ENCODE measurements at places on chromosomes 12 and 14.

- DNase-seq: no peak
Observed at GRCh38 chr12:109793826-109794501, 39.2 kb downstream of the TRPV4 start.

GRCh38 chr14:53603994-53604393, 352.6 kb downstream of the BMP4 start:
- DNase-seq: no peak

- DNase-seq: no peak
Observed at GRCh38 chr12:106418970-106419369, 61.4 kb downstream of the POLR3B start.

GRCh38 chr12:51846911-51847642, 1.4 kb downstream of the FIGNL2 start:
- DNase-seq: peak; percentile 50

DNA sequence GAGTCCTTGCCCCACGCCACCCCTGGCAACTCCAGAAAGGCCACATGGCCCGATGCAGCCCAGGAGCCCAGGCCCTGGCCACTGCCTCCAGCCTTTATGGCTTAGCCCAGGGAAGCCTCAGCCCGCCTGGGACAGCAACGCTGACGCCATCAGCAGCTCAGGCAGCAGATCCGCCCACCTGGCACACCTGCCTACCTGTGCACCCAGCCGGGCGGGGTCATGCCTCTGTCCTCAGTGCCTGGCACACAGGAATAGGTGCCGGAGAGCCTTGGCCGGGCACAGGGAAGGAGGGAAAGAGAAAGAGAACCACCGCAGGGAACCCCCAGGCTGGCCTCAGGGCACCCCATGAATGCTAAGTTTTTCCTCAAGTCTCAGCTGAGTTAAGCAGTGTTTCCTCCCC, 21.1 kb downstream of the BEGAIN start:
- DNase-seq: no peak

DNA sequence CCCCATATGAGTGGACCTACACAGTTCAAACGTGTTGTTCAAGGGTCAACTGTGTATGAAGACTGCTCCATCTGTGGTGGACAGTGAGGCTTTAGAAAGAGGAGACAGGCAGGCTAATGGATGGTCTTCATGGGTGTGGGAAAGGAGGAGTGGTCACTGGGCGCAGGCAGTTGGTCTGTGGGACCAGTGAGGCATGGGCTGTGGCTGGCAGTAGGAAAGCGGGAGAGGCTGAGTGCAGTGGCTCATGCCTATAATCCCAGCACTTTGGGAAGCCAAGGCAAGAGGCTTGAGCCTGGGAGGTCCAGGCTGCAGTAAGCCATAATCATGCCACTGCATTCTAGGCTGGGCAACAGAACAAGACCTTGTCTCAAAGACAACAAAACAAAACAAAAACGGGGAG, 2.0 kb upstream of the NR4A1 start:
- no peak for DNase-seq

DNA sequence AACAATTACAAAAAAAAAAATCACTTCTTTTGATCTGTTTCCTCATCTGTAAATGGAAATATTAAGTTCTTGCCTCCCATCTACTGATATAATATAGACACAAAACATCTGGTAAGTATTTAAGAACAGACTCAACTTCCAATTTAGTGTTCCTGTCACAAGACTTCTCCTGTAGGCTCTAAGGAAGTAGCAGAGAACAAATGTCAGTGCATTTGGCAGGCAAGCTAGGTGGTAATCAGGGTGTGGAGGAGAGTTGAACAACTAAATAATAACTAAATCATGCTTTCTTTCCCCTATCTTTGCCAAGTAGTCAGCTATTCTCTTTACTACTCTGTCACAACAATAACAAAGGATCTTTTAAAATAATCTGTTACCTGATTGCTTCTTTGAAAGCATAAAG, 22.1 kb downstream of the BAZ1A start:
- no peak for DNase-seq

DNA sequence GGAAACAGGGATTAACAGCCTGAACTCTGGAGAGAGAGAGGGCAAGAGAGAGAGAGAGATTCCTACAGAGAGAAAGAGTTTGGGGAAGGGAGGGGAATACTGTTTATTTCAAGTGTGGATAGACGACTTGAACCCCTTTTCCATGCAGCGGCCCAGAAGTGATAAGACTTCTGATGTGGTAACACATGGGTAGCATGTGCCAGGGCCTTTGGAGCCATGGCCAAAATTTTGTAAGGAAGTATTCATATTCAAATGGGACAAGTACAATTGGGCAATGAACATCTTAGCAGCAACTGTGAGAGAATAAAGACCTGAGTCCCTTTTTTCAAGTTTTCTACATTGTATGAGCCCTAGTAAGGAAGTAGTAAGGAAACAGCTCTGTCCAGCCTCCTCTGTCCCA, 42.4 kb upstream of the CCDC196 start:
- no peak for DNase-seq

DNA sequence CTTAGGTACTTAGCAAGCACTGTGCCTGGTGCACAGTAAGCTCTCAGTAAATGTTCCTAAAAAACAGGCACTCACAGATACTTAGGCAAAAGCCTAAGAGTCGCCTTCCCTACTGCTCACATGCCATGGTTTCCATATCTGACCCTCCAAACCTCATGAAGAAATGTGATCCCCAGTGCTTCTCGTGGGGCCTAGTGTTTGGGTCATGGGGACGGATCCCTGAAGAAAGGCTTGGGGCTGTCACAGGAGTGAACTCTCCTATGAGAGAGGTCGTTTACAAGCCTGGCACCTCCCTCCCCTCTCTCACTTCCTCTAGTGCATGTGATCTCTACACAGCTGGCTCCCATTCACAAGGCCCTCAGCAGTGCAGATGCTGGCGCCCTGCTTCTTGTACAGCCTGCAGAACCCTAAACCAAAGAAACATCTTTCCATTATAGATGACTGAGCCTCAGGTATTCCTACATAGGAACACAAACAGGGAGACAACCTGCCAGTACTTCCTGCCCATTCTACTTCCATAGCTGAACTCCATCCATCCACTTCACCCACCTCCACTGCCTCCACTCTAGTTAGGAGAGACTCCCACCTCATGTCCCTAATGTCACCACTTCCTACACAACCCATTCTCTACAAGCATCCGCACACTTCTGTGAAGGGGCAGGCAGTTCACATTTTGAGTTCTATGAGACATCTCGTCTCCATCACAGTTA, 2.9 kb downstream of the SLC15A4 start:
- DNase-seq: peak; percentile 66

- DNase-seq: no peak
Observed at GRCh38 chr14:61179796-61180398, 101.2 kb downstream of the TMEM30B start.

DNA sequence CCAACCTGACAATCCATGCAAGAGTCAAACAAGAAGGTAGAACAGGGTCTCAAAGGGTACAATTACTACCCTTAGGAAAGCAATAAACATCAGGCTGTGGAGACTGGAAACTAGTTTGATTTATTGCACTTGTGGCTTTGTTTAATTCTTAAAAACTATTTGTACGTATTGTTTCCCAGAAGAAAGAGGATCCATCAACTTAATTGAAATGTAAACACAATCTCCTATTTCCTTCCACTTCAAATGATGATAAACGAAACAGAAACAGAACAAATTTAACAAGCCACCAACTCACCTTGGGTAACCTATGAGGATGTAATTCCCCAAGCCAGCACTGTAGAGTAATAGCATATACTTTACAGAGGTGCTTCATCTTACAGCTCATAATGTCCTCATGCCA, 8.0 kb downstream of the STXBP6 start:
- no peak for DNase-seq

DNA sequence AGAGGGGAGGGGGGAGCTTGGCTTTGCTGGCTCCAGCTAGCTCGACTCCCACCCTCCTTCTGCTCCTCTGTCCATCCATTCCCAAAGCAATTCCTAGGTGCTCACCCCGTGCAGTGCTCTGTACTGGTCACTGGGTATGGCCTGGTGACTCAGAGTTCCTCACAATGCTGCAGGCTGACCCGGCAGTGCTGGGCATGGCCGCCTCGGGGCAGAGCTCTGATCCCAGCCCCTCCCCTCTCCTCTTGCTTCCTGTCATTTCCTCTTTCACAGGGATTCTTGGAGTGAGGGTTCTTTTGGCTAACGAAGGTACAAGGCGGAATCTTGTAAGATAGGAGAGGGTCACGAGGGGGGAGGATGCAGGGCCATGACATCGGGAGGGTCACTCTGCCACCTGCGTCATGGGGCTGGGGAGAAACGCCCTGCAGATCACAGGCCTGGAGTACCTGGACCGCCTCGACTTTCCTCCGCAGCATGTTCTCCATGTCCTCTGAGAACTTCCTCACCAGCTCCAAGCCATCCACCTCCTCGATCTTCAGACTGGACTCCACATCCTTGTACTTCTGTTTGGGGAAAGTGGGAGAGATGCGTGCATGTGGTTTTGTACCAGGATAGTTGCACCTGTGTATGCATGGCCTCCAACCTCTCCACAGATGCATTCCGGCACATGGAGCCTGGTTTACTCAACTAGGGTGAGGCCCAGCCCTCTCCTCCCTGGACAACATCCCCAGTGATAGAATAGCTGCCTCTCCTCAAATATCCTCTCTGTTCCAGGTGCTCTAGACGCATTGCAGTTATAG, 5.7 kb downstream of the CACNA2D4 start:
- DNase-seq: no peak

DNA sequence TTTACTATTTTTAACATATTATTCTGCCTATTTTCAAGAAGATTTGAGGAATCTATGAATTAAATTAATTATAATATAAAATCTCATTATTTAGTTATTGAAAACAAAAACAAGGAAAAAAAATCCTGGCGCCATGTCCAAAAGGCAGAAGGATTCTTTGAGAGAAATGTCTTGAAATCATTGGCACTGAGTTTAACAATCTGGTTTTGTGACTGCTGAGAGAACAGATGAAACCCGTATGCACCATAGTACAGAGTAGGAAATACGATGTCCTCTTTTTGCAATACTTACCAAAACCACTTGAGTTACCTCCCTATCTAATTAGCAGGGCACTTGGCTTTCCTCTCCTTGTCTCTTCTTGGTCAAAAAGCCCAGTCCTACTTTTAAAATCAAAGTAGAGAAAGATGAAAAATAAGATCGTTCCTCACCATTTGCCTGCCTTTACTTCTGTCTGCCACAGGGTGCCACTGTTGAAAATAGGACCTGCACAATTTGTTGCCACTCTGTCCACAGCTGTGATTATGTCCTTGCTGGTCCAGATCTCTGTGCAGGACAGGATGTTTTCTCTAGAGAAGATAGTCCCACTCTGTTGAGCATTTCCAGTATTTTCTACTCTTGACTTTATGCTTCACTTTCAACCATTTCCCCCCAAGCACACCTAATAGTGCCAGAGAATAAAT, 179.7 kb downstream of the PDZRN4 start:
- no peak for DNase-seq

- no peak for DNase-seq
Observed at GRCh38 chr12:122024132-122024785, 2.6 kb downstream of the BCL7A start.

DNA sequence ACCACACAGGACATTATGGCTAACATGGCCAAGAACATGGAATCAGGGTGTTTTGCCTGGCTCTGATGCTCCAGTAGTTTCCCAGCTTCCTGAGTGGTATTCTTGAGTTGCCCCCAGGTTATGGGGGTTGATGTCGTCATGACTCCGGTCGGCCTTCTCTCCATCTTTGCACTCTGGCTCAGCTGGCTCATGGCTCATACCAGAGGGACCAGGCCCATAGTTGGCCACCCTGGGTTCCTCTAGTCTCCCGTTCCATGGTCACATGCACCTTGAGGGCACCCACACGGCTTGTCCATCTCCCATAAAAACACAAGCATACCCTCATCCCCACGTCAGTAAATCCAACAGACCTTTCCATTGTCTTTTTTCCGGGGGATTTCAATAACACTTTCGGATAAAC, 23.7 kb upstream of the MAPKAPK5 start:
- DNase-seq: no peak

- DNase-seq: no peak
Observed at GRCh38 chr12:60842181-60842580, 1246.4 kb downstream of the SLC16A7 start.

DNA sequence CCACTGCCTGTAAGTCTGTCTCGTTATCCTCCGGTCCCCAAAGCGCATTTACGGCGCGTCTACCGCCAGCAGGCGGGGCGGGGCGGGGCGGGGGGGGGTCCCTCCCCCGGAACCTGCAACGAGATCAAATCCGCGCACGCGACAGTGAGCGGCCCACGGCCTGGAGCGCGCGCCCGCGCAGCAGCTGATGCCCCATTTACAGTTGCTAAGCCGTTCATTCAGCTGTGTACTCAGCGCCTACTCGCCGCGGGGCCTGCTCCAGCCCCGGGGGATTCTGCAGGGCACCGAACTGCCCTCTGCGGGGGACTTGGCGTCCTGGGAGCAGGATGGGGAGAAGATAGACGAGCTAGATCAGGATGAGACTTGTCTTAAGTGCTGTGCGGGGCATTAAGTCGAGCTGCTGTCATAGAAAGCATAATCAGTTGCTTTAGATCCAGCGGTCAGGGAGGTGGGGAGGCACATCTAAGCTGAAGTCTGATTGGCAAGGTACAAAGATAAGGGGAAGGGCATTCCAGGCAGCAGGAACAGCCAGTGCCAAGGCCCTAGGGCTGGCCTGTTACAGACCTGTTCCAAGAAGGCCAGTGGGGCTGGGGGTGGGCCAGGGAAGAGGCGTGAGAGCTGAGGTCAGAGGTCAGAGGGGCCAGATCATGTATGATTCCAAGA, 1.4 kb upstream of the CCDC85C start:
- DNase-seq: peak; percentile 88

DNA sequence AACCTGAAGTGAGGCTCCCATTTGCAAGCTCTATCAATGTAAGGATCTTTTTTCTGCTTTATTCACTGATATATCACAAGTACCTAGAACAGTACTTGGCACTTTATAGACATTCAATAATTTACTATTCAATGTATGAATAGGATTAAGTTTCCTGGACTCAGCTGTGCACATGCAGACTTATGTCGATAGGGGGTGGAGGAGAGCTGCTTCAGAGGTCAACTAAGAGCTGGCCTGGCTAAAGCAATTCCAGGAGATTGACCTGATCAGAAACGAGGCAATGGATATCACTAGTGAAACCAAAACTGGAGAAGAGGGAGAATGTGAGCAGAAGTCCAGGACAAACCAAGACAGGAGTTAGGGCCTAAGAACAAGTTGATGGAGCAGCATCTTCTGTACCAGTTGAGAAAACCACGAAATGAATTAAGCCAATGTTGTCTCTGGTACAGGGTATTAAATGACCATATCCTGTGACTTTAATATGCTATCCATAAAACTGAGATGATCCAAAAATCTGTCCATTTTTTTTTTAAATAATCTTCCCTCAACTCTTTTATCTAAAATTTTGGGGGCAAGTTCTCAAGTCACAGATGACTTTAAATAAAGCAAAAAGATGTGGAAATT, 169.2 kb downstream of the PIK3C2G start:
- DNase-seq: no peak

DNA sequence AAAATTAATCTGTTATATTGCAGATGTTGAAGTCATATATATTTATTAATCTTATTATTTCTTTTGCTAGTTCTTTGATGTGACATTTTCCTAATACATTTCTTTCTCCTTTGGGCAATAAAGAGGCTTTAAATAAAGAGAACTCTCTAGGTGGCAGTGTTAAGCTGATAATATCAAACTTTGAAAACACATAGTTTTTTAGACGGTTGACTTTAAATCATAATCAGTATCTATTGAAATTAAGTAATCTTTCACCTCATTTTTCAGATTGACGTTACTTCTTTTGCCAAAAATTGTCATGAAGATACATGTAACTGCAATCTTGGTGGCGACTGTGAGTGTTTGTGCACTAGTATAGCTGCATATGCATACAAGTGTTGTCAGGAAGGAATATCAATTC, 130.8 kb upstream of the PTPRQ start:
- no peak for DNase-seq

- DNase-seq: no peak
Observed at GRCh38 chr12:106417926-106418910, 60.7 kb downstream of the POLR3B start.
